ENCODE measurements at places on chromosomes 7 and 10.

DNA sequence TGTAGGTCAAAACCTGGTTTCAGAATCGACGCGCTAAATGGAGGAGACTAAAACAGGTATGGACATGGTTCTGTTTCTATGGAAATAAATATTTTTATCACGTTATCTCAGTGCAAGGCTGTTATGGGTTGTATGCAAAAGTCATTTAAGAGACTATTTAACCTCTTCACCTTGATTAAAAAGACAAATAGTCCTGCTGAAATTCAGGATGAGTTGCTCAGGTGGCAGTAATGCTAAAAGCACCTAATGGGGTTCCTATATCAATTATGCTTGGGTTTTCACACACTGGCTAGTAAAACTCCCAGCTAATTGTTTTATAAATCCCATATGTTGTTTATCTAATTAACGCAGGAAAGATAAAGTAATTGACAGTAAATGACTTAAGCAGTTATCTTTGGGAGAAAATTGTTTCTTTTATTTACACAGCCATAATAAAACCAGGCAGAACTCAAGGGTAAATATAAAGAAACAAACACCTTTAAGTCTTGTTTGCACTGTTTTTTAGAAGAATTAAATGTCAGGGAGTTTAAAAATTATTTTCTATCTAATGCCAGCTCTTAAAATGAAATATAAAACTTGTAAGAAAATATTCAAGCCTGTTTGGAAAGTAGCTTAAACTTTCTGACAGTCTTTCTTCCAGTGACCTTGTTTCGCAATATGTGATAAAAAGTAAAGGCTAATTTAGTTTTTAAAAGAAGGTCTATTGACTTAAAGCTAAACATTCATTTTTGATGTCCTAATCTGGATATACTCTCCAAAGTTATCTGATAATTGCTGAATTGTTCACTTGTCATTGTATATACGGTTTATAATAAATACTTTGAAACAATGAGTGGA lies 3.2 kb downstream of the HHEX start:
- no peak for DNase-seq

DNA sequence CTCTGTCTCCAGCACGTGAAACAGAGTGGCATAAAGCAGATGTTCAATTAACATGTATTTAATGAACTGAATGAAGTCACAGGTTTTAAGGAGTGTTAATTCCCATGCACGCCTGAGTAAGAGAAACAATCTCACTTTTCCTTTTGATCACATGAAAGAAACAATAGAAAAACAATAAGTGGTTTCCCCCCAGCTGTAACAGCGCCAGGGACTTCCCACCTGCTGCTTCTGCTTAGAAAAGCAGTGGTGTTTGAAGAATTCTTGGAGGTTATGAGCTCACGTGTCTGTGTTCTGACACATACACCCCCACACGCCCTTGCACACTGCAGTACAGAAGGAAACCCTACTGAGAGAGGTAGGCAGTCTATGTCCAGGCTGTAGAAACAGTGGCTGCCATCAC lies 51.3 kb upstream of the FRMD4A start:
- DNase-seq, result peak; percentile 65

DNA sequence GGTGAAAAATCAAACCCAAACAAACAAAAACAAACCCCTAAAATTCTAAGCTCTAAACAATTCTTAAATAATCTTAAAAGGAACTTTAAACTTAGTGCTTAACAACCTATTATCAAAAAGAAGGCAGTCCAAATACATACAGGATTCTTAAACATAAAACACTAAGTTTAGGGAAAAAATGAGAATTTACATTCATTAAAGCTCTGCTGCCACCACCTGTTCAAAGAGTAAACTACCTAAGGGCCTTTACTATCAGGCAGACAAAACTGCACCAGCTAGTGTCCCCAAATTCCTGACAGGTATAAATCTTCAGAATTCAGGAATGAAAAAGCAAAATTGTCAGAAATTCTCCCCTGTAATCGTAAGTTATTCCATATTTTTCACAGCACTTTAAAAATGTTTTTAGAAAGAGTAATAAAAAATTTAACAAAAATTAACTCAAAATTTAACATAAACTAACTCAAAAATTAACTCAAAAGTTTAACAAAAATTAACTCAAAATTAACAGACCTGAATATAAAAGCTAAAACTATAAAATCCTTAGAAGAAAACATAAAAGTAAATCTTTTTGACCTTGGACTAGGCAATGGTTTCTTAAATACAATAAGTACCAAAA lies 55.1 kb downstream of the PDZD8 start:
- DNase-seq, result no peak

DNA sequence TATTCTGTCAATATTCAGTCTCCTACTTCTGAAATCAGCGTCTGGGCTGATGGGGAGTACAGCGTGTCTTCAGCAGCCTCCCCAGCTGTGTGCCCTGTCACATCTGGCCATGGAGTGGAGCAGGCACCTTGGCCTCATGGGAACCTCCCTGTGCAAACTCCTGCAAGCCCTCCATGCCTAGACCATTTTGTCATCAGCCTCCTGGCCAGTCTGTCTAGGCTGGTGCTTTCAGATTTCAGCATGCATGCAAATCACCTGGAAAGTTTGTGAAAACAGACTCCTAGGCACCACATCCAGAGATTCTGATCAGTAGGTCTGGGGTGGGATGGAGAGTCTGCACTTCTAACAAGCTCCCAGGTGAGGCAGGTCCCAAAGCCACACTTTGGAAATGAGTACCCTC lies 26.2 kb upstream of the CCSER2 start:
- DNase-seq, result no peak

DNA sequence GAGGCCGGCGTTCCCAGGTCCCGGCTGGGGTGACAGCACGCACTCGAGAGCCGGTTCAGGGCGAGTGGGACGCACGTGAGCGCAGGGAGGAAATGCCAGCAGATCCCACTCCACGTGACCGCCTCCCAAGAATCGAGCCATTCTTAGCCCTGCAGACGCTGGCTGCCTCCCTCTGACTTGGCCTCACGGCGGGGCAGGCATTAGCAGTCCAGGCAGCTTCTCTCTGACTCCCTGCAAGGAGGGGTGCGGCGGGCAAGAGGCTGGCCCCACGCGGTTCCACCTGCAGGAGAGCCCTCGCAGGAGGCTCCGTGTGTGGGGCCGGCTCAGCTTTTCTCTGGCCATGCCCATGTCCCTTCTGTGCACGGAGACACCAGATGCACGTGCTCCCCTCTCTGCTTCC lies 10.1 kb downstream of the GPR146 start:
- DNase-seq, result no peak

- DNase-seq, result no peak
These were observed 28.2 kb upstream of the ZPBP start for GRCh38 chr7:50121286-50121685.

DNA sequence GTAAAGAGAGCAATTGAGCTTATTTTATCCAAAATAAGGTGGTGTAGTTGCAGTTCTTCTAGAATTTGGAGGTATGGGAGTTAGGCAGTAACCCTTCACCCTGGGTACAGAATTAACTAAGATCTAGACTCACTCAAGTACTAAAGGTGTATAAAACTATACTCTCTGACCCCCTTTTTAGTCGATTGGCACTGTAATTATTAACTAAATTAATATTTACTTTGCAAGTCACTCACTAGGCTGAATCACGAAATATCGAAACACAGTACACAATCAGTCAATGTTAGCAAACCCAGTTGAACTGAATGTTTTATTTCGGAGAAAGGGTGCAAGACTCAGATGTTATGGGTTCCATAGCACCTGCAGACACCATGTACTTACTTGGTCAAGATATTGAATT lies 14.6 kb upstream of the CYP2C19 start:
- DNase-seq, result no peak

DNA sequence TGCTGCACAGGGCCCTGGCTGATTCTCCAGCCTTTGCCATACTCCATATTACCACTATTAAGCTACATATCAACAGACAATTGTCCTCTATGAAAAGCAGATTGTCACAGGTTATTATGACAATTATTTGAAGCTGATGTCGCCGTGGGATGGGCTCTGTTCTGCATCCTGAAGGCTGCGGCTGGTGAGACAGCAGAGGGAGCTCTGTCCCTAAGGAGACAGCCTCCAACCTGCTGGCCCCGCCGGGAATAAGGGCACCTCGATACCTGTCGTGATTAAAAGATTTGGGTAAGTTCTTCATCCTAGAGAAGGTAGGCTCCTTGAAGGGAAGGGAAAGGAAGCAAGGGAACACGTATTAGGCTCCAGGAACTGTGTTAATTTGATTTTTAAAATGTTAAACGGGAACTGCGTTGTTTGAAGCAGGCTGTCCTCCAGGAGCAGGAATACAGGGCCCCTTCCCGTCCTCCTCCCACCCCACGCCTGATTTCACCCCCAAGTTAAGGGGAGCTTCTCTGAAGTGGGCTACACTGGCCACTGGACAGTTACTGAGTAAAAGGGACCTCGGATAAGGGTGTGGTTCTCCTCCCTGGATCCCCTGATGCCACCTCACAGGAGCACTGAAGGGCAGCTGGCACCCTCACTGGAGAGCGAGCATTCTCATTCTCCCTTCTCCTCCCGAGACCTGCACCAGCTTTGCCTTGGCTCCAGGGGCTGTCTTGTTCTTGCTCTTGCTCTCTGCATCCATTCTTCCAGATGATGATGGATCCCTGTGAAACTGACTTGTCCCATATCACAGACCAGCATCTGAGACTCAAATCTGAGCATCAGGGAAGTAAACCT lies 11.8 kb upstream of the TIAL1 start:
- peak; percentile 53 for DNase-seq

DNA sequence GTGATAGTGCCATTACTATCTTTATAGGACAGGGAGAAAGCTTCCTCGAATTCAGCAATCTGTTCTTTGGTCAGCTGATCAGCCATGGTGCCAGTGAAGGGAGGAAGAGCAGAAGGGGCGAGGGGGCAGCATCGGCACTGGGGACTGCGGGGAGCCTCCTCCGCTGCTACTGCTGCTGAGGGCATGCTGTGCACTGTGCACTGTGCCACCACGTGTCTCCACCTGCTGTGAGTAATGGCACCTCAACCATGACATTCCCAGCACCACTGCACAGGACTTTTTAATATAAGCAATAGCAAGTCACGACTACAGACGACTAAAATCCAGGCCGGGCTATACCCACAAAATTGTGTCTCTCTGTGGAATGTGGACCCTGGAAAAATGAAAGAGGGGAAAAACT lies 105.0 kb upstream of the LANCL2 start:
- no peak for DNase-seq
